ENCODE measurements at places on chromosomes 5 and 9.

DNA sequence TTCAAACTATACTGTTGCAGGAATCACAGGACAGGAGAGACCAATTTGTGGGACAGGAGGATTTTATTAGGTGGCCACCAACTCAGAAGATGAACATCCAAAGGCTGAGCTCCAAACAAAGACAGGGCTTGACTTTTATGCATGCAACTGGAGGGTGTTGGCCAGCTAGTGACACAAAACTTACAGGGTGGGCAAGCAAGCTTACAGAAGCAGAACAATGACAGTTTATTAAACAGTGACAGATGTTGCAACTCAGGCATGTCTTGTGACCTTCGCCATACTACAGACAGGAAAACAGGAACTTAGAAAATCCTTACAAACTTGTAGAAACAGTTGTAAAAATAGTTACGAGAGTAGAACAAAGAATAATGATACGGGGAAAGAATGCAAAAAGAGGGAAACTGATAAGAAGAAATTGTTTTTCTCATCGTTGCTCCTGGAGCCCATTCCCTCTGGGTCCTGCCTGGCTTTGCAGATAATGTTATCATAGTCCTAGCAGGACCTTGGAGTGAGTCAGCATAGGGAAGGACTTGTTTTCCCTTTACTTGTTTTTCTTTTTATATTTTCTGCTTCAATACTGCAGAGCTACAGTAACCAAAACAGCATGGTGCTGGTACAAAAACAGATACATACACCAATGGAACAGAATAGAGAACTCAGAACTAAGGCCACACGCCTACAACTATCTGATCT is 2083.0 kb upstream of the ACO1 start:
- DNase-seq: no peak

DNA sequence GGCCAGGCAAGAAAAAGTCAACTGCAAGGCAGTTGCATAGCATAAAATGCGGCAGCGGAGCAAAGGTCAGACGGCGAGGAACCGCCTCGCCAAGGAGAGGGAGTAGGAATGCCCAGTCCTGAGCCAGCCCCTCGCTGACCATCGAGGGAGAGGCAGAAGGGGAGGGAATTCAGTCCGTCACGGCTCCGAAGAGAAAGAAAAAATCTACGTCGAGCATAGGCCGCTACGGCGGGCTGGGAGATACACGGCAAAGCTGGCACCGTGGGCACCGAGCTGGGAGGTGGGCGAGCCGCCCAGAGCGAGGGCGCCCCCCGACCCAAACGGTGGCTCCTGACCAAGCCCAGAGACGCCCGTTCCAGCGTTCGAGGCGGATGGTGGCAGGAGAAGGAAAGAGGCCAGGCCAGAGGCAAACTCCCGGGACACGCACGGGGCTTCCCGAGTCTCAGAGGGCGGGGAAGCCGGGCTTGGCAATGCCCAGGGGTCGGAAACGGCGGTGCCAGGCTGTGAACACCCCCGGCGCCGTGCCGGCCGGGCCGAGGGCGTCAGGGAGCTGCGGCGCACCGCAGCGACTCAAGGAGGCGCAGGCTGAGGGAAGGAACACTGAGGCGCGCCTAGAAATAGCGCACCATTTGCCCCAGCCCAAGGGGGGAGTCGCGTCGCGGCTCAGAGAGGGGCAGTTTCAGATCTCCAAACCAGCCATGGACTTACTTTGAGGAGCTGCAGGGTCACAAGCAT is 518 bp downstream of the SPRY4 start:
- no peak for DNase-seq

GRCh38 chr5:168793841-168794837 is 215.0 kb upstream of the PANK3 start:
- DNase-seq: no peak

DNA sequence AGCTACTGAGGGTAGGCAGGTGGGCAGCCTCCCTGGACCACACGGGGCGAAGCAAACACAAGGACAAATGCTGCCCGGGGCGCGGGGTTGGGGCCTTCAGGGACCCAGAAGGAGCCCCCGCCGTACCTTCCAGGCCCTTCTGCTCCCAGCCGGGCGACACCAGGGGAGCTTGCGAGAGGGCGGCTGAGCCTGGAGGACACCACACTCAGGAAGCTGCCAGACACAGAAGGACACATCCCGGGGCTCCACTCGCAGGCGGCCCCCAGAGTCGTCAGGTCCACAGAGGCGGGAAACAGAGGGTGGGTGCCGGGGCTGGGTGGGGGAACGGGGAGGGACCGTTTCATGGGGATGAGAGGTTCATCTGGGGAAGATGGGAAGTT is 58.5 kb upstream of the UBAC1 start:
- no peak for DNase-seq

GRCh38 chr9:70283848-70284247 is 25.1 kb downstream of the SMC5 start:
- DNase-seq: no peak

- no peak for DNase-seq
Measured at GRCh38 chr9:113538131-113538530, 74.6 kb downstream of the RGS3 start.
